ENCODE measurements at places on chromosomes 12 and 14. TPM values are rescaled to one million over a fixed set of nuclear protein-coding genes. Genes with fewer than 3 reads are reported as not detected.

AVPR1A gene
- polyA plus RNA-seq, result 5.5 TPM

TAS2R10 gene
- 4.4 TPM for polyA plus RNA-seq

SLC24A4 gene
- polyA plus RNA-seq, result 0.25 TPM

SDR9C7 gene
- polyA plus RNA-seq, result 0.32 TPM

IFNG-AS1 gene
- polyA plus RNA-seq, result 0.28 TPM

CISTR gene
- polyA plus RNA-seq, result not detected

RNFT2 gene
- polyA plus RNA-seq, result 8.6 TPM

C2CD5 gene
- 110 TPM for polyA plus RNA-seq

IFI27 gene
- polyA plus RNA-seq, result 5.5 TPM

ASB8 gene
- 47.0 TPM for polyA plus RNA-seq
